Activated CD8-positive, alpha-beta T cell treated with anti-CD3 and anti-CD28 coated beads, Interleukin-2, amount 10 ng/mL, durations not matched to agents 7 days and 5 days (primary cell): ENCODE measurements at places on chromosomes 12 and 14. TPM values are rescaled to one million over a fixed set of nuclear protein-coding genes. Genes with fewer than 3 reads are reported as not detected.

GRCh38 chr14:36659822-36660735 lies 1.6 kb upstream of the PAX9 start:
- H3K27me3 ChIP-seq = peaks cover 95% of the 10 kb centered on the region
- H3K4me3 ChIP-seq = no peak overlapping the region
- H3K27ac ChIP-seq = no peak overlapping the region
- H3K36me3 ChIP-seq = peaks cover 30% of the 10 kb centered on the region
- DNase-seq = no peak

HRK gene
- total RNA-seq = not detected

DNA sequence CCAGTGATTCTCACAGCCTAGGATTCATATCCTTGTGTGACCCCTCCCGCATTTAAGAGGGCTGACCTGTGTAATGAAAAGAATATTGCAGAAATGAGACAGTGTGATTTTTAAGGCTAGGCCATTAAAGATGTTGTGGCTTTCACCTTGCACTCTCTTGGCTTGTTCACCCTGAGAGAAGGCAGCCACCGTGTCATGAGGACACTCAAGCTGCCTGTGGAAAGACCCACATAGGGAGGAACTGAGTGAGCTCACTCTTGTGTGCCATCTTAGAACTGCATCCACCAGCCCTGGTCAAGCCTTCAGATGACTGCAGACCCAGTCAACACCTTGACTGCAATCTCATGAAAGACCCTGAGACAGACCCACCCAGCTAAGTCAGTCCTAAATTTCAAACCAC lies 46.3 kb upstream of the TMPO start:
- H3K4me1 ChIP-seq = no peaks in the 10 kb centered on the region
- H3K27me3 ChIP-seq = peaks cover 12% of the 10 kb centered on the region
- no peak overlapping the region for H3K4me3 ChIP-seq
- H3K36me3 ChIP-seq = no peaks in the 10 kb centered on the region

HVCN1 gene
- 28.6 TPM for total RNA-seq

HSPB8 gene
- not detected for total RNA-seq

GRCh38 chr12:117552971-117553370 lies 191.5 kb upstream of the NOS1 start:
- no peaks in the 10 kb centered on the region for H3K4me1 ChIP-seq
- no peak overlapping the region for H3K4me3 ChIP-seq
- H3K27ac ChIP-seq = no peak overlapping the region
- no peaks in the 10 kb centered on the region for H3K36me3 ChIP-seq

DNA sequence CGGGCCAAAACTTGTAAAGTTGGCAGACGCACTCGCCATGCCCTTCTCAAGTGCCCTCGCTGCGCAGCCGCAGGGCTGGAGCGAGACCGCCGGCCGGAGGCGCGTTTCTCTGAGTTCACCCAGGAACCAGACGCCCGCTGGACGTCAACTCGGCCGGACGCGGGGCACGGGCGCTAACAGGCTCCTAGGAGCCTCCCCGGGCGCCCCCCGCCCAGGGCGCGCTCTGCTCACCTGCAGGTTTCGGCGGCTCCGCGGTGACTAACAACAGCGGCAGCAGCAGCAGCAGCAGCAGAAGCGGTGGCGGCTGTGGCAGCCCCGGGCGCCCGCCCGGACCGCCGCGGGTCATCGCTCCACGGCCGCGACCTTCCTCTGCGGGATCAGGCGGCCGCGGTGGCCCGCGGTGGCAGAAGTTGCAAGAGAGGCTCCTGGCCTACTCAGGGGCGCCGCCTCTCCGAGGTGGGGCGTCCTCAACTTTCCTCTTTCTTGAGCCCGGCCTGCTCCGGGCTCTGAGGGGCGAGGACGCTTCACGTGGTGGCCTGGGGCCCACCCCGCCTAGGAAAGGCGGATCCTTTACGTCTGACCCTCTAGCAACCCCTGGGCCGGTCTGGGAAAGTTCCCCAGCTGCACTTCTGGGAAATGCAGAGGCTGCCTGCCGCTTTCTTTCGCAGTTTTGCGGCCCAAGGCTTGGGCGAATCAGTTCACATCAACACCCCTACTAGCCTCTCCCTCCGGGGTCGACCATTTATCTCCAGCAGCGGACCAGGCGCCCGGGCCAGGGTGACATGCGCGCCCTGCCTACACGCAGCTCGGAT lies at the start of gene PLBD1:
PLBD1 (minus strand) TSS at position 533 of the 812 bp plus-strand sequence; CDS start at position 346, 187 bp downstream.
- H3K36me3 ChIP-seq = no peaks in the 10 kb centered on the region
- H3K27me3 ChIP-seq = peaks cover 38% of the 10 kb centered on the region
- DNase-seq = peak; percentile 23
- H3K4me3 ChIP-seq = peak within 1 kb of the TSS; percentile 8

INHBE gene
- not detected for total RNA-seq

GRCh38 chr12:88225776-88226175 lies 83.7 kb downstream of the TMTC3 start:
- DNase-seq = no peak
- H3K27me3 ChIP-seq = no peaks in the 10 kb centered on the region
- no peaks in the 10 kb centered on the region for H3K36me3 ChIP-seq
- H3K27ac ChIP-seq = no peak overlapping the region
- H3K4me3 ChIP-seq = no peak overlapping the region

SYNE2 gene
- total RNA-seq = 206 TPM

DNA sequence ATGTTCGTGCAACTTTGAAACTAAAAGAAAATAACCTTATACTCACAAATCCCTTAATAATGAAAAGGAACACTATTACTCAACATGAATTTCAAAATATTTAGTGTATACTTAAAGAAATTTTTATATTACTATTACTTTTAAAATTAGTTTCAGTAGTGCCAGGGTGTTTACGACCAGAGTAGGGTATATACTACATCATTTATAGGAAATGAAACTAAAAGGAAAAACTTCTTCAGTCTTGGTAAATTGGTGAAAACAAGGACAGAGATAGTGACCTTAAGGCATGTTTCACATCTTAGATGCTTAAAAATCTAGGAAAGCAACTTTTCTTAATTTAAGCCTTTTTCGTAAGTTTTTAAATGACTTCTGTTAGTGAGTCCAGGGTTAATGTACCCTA lies 4.5 kb downstream of the USP15 start:
- H3K27ac ChIP-seq = peak overlapping the region; percentile 94
- peaks cover 52% of the 10 kb centered on the region for H3K36me3 ChIP-seq
- DNase-seq = no peak
- H3K4me3 ChIP-seq = peak overlapping the region; percentile 90
- no peaks in the 10 kb centered on the region for H3K27me3 ChIP-seq

DNA sequence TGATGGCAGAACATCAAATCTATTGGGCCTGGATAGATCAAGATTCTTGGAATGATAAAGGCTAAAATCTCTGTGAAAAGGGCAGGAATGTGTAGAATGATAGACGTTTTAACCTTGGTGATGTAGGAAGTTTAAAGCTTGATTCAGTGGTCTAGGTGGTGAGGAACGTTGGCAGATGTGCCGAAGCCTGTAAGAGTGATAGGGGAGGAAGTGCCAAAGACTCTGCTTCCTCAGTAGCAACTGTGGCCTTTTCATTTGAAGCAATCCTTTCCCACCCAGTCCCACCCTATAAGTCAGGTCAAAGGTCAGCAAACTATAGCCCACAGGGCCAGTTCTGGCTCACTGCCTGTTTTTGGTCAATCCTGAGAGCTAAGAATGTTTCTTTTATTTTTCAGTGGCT lies 62.2 kb downstream of the MBIP start:
- H3K36me3 ChIP-seq = no peaks in the 10 kb centered on the region
- peaks cover 13% of the 10 kb centered on the region for H3K27me3 ChIP-seq
- H3K4me1 ChIP-seq = no peaks in the 10 kb centered on the region
- no peak for DNase-seq
- H3K4me3 ChIP-seq = no peak overlapping the region

GRCh38 chr14:75547552-75548250 lies 25.4 kb downstream of the BATF start:
- H3K36me3 ChIP-seq = peaks cover 22% of the 10 kb centered on the region
- H3K27ac ChIP-seq = no peak overlapping the region
- no peak for DNase-seq

- peak overlapping the region; percentile 92 for H3K4me3 ChIP-seq
- peaks cover 18% of the 10 kb centered on the region for H3K27me3 ChIP-seq
- H3K4me1 ChIP-seq = peaks cover 30% of the 10 kb centered on the region
- peaks cover 16% of the 10 kb centered on the region for H3K36me3 ChIP-seq
Measured at GRCh38 chr14:22598896-22599244, 770 bp downstream of the ABHD4 start.

GRCh38 chr12:11164384-11164783 lies 6.6 kb upstream of the SMIM10L1 start:
- peaks cover 41% of the 10 kb centered on the region for H3K4me1 ChIP-seq
- no peak for DNase-seq
- H3K27me3 ChIP-seq = no peaks in the 10 kb centered on the region
- H3K36me3 ChIP-seq = peaks cover 77% of the 10 kb centered on the region

- no peak for DNase-seq
- H3K4me3 ChIP-seq = no peak overlapping the region
- no peak overlapping the region for H3K27ac ChIP-seq
Measured at GRCh38 chr12:124842073-124842749, 21.5 kb downstream of the SCARB1 start.

DNA sequence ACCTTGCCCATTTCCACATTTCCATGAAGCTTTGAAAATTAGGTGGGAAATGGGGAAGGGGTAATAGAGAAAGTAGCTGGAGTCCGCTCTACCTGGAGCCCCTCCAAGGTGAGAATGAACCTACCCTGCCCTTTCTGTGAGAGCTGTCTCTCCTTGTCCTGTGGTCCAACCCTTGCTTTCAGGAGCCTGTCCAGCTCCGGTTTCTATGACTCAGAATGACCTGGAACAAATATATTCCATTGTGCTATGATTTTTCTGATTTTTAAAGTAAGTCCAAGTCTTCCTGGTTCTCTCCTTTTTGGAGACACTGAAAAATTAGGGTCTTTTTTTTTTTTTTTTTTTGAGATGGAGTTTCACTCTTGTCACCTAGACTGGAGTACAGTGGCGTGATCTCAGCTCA lies 89.1 kb upstream of the VASH1 start:
- H3K36me3 ChIP-seq = no peaks in the 10 kb centered on the region
- DNase-seq = no peak
- H3K27me3 ChIP-seq = peaks cover 13% of the 10 kb centered on the region
- H3K4me3 ChIP-seq = no peak overlapping the region
- H3K27ac ChIP-seq = no peak overlapping the region
